ENCODE measurements at places on chromosomes 1 and 21. TPM values are rescaled to one million over a fixed set of nuclear protein-coding genes. Genes with fewer than 3 reads are reported as not detected.

The PRKAA2 gene
- not detected for total RNA-seq

The TRIM46 gene
- 17.8 TPM for total RNA-seq

The MEGF6 gene
- 15.6 TPM for total RNA-seq

The SLC1A7 gene
- total RNA-seq: not detected

The TMEM81 gene
- total RNA-seq: 2.6 TPM

The DEDD gene
- 40.0 TPM for total RNA-seq

GRCh38 chr21:43644609-43645008 is 14.7 kb downstream of the HSF2BP start:
- no peak for DNase-seq

DNA sequence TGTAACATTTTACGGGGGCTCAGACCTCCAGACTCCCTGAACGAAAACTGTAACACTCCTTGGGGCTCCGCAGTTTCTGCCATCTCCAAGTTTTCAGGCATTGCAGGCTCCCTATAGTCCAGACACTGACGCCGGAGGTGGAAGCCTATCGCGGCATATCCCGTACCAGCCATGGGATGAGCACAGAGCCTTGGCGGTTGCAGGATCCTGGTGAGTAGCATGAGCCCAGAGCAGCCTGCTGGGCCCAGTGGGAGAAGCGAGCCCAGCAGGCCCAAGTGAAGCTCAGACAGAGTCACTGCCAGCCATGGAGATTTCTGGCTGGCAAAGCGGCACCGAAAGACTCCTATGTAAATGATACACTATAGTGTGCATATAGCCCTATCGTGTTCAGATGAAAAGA is 446.8 kb downstream of the COL11A1 start:
- DNase-seq: no peak

GRCh38 chr21:42424914-42425541 is 21.3 kb downstream of the UBASH3A start:
- DNase-seq: peak; percentile 90

DNA sequence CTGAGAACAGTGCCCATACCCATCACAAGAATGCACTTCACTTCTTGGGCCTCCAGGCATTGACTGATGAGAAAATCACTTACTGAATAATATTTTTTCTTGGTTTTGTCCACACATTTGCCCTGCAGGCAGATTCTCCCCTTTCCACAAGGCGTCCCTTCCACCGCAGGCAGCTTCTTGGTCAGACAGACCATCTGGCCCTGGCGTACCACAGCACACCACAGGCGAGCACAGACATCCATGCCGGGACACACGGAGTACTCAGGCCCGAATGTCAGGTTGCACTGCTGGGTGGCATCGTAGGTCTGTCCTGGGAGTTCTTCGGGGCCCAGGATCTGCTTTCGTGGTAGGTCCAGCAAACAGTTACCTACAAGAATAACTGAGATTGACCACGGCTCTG is 32.5 kb downstream of the ADAMTS5 start:
- DNase-seq: no peak

DNA sequence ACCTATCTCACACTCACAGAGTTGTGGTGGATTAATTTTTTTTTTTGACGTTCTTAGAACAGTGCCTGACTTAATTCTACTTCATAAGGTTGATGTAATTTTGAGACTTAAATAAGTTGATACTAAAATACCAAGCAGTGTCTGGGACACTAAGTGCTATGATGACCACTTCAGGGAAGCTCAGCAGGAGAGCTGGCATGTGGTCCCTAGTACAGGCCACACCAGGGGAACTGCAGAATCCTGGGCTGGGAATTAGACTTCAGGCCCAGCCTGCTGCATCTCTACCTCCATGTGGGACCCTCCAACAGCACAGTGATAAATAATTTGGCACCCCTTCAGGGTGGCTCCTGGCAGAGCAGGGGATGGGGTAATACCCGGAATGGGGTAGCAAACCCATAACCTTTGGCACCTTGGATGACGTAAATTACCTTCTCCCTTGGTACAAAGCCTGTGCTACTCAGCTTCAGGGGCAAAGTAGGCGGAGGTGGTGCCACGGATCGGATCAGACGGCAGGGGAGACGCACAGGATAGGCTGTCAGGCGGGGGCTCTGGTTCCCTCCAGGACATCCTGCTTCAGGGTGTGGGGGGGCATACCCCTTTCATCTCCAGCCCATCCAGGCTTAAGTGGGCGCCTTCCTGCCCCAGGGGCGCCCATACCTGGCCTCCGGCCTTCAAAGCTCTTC is 4.8 kb downstream of the MFSD2A start:
- no peak for DNase-seq

GRCh38 chr1:188170935-188171334 is 1342.2 kb downstream of the PLA2G4A start:
- no peak for DNase-seq

DNA sequence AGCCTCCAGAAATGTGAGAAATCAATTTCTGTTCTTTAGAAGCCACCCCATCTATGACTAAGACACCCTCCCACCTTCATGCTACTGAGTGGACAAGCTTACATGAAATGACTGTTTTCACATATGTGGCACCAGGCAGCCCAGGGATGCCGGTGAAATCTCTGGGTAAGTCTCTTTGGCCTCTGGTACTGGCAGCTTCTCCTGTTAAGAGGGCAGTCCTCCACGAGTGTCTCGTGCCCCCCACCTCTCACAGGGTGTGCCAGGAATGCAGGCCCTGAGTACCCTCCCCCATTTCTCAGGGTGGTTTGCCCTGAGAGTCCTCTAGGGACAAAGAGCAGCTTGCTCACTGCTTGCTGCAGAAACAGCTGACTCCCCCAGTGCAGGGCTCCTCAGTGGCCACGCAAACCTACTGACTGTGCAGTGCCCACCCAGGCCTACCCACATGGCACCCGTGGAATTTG is 3.2 kb upstream of the PRXL2B start:
- no peak for DNase-seq

DNA sequence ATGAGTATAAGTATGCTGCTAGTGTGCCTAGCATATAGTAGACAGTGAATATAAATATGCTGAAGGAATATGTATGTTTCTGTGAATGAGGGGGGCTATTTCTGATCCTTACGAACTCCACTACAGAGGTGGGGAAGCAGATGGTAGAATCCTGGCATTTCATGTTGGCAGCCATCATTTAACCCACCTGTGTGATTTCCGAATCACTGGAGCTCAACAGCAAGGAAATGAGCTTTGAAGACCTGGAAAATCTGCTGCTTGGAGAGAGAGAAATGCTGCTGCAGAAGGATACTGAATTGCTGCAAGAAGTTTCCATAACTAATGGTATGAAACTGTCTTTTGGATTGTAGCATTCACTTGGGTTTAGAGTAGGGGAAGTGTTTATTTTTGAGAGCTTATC is 83.5 kb downstream of the RABGAP1L start:
- DNase-seq: no peak

DNA sequence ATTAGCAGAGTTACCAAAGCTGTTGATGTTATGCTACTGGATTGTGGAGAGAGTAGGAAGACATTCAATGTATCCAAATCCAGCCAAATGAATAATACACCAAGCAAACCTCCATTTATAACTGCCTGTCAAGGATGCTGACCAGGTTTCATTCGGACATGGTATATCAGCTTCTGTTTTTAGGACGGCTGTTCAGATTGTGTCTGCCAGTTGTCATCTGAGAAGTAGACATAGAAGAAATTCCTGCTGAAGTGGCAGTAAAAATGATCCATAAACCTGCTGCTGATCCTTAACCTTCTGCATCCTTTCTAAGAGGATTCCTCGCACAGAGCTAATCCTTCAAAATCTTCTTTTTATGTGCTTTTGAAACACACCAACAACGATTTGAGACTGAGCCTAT is 663.6 kb upstream of the PLXNA2 start:
- DNase-seq: no peak

DNA sequence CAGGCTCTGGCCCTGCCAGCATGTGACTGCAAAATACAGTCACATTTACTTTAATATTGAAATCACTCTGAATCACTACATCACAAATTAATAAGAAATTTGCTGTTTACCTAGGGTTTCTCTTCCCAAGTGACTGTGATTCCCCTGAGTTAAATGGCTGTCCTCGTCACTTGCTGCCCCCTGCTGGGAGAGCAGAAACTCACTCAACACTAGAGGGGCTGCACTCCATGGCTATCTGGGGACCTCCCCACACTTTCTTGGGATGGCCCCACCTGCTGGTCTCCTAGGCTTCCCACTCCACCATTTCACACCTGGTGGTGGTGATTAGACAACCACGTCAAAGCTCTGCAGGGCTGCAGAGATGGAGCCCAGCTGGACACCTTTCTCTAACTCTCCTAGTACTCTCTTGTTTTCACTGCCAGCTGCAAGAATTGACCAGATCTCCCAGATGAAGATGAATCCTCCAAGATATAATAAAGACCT is 63.4 kb downstream of the CD2 start:
- peak; percentile 78 for DNase-seq

DNA sequence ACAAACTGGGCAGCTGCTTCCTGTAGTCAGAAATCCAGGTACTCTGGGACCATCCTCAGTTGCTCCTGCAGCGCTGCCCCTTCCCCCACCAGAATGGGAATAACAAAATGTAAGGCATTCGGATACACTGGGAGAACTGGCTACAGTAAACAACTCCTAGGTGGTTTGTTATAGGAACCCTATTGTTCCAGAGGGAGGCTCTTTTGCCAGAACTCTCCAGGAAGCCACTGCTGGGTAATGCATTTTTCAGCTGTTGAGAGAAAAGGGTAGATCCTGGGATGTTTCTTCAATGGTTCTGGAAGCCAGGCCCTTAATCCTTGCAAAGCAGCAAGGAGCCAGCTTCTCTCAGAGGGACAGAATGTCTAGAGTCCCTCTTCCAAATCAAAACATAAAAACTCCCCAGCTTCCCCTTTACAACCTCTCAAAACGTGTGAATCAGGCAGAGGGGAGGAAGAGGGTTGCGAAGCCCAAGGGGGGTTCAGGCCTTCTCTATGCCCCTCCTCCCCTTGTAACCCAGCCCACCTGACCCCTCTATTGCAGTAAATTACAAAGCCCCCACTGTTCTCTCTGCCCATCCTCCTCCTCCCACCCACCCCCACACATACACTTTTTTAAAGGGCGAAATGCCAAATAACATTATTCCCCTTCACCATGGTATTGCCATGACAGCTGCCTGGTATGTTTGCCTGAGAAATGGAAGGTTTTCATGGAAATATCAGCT is 29.1 kb downstream of the PLPP3 start:
- no peak for DNase-seq

All from activated CD4-positive, alpha-beta memory T cell treated with anti-CD3 and anti-CD28 coated beads, Interleukin-2, amount 10 ng/mL, durations not matched to agents 7 days and 5 days (primary cell).